ENCODE measurements at places on chromosomes 4 and X.

- DNase-seq = no peak
These were observed 7.2 kb downstream of the ARHGAP24 start for GRCh38 chr4:85482010-85482738.

DNA sequence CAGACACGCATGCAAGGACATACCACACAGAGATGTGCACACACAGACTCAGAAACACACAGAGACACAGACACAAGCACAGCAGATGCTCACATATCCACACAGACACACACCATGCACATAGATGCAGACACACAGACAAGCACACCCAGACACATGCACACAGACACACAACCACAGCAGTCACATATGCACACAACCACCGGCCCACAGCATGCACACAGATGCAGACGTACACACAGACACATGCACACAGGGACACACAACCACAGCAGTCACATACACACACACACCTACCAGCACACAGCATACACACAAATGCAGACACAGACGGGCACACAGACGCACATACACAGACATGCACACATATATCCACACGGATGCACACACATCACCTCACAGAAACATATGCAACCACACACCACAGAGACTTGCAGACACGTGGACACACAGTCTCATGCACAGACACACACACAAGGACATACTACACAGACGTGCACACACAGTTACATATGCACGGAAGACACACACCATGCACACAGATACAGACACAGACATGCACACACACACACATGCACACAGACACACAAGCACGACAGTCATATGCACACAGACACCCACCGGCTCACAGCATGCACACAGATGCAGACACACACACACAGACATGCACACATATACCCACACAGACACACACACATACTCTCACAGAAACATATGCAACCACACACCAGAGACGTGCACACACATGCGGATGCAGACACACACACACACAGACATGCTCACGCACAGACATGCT lies 25.2 kb upstream of the SLC25A6 start:
- no peak for DNase-seq

GRCh38 chr4:16075975-16076757 lies 7.7 kb downstream of the PROM1 start:
- DNase-seq = no peak

DNA sequence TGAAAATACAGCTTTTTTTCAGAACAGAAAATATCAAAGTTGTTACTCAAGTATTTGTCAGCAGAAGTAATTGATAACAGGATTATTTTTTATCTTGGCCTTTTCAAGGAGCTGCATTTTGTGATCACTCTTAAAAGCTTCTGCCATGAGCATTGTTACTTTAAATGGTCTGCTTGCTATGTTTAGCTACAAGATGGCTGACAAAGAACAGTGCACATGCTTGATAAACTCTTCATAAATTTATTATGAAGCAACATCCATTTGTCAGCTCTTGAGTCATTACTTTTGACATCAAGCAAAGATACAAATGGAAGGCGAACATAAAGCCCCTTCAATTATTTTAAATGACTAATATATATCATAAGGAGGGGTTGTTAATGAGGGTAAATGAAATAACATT lies 205.4 kb upstream of the RPS6KA3 start:
- no peak for DNase-seq

- DNase-seq = peak; percentile 36
These were observed 48.6 kb downstream of the RPGR start for GRCh38 chrX:38278682-38279081.

GRCh38 chr4:102500352-102500695 lies 835 bp upstream of the NFKB1 start:
- no peak for DNase-seq

DNA sequence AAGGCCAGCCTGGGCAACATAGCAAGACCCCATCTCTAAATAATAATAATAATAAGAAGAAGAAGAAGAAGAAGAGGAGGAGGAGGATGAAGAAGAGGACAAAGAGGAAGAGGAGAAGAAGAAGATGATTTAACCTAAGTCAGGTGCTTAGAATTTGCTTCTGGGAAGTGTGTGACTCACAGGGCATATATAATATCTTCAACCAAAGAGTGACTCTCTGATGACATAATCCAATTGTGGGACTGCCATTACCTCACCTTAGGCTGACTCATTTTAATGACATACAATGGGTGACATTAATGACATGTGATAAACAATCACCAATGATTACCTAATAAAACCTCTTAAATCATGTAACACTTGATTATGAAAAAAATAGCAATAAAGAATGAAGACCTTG lies 32.7 kb upstream of the MBTPS2 start:
- peak; percentile 2 for DNase-seq

- DNase-seq = peak; percentile 75
These were observed 8.9 kb downstream of the FAT4 start for GRCh38 chr4:125323654-125324053.

DNA sequence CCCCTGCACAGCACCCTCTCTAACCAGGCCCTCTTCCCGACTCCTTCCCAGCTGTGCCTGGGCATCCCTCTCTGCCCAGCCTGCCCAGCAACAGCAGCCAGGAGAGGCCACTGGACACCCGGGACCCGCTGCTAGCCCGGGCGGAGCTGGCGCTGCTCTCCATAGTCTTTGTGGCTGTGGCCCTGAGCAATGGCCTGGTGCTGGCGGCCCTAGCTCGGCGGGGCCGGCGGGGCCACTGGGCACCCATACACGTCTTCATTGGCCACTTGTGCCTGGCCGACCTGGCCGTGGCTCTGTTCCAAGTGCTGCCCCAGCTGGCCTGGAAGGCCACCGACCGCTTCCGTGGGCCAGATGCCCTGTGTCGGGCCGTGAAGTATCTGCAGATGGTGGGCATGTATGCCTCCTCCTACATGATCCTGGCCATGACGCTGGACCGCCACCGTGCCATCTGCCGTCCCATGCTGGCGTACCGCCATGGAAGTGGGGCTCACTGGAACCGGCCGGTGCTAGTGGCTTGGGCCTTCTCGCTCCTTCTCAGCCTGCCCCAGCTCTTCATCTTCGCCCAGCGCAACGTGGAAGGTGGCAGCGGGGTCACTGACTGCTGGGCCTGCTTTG lies 1.1 kb downstream of the AVPR2 start:
- no peak for DNase-seq

DNA sequence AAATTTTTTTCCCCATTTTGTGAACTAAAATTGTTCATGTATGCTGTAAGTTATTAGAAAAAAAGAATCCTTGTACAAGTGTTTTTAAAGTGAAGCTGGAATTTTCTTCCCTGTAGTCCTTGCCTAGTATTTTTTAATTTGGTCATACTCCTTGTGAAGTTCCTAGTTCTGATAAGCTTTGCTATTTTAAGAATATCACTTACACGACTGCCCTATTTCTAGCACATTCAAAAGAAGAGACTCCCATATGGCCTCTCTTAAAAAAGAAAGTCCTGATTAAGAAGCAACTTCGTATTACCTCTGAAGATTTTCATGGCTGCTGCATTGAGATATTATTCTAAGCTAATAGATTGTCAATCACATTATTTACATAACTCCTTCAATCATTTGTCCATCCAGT lies 87.2 kb downstream of the KLHL8 start:
- DNase-seq = no peak

GRCh38 chr4:189069772-189070171 lies 870.9 kb upstream of the FRG1 start:
- DNase-seq = peak; percentile 55

GRCh38 chr4:73222466-73223257 lies 35.9 kb downstream of the ANKRD17 start:
- DNase-seq = peak; percentile 93

DNA sequence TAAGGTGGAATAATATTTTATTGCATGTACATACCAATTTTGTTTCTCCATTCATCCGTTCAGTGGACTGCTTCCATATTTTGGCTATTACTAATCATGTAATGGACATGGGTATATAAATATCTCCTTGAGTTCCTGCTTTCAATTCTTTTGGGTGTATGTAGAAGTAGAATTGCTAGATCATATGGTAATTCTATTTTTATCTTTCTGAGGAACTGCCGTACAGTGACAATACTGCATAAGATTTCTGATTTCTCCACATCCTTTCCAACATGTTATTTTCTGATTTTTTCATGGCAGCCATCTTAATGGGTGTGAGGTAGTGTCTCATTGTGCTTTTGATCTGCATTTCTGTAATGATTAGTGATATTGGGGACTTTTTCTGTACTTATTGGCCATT lies 19.2 kb downstream of the ALPK1 start:
- DNase-seq = no peak

DNA sequence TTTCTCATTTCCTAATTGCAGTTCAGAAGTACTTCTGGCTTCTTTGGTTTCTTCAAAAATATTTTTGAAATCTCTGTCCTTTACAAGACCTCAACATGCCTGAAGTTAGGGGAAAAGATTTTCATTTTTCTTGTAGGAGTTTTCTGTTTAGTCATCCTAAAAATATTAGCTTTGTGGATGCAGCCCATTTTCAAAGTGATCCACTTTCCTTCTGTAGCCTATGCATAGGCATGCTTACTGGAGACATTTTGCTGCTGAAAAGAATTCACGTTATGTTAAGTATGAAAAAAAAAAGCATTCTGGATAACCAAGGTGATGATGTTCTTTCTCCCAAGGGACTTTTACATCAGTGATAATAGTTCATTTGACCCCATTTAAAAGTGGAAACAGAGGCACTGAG lies 245.6 kb downstream of the THOC2 start:
- peak; percentile 68 for DNase-seq

GRCh38 chrX:150610043-150610442 lies 41.6 kb downstream of the MTM1 start:
- no peak for DNase-seq

- peak; percentile 53 for DNase-seq
These were observed 127.8 kb downstream of the UBE2K start for GRCh38 chr4:39825741-39826231.

DNA sequence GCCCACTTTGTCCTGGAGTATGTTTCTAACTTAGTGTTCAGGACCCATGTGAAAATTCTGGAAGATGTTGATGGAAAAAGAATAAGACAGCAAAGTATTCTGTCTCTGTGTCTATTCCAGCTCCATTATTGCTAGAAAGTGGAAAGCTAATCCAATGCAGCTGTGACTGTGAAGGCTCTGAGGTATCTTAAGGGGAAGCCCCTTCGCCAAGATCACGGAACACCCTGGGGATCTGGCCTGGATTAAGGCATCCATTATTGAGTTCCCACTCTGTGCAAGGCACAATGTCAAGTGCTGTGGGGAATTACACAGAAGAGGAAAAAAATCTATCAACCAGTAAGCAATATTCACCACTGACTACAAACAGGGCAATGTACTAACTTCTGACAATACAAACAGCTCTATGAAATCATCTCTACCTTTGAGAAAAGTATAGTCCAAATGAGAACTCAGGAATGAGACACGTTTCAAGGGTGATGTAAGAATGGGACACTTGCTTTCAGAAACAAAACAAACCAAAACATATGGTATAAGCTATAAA lies 222.1 kb downstream of the LDB2 start:
- no peak for DNase-seq

- no peak for DNase-seq
These were observed 355 bp downstream of the SCML1 start for GRCh38 chrX:17737710-17737985.

DNA sequence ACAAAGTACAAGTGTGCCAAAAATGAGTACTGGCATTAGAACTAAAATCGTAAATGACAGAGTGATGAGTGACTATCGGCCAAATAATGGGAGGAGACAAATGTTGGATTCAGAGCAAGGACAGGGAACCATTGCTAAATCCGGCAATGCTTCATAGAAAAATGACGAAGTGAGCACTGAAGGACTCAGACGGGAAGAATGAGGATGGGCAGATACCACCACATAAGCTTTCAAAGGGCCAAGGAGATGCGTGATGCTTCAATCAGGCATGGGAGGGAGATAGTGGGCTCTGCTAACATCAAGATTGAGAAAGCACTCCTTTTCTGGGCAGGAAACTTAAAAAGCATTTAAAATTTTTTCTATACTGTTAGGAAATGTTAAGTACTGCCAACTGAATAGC lies 21.6 kb downstream of the RBBP7 start:
- no peak for DNase-seq

- no peak for DNase-seq
These were observed 13.7 kb upstream of the TMPRSS11B start for GRCh38 chr4:68259191-68259590.

- peak; percentile 36 for DNase-seq
These were observed 51.7 kb upstream of the MMAA start for GRCh38 chr4:145567516-145567915.

DNA sequence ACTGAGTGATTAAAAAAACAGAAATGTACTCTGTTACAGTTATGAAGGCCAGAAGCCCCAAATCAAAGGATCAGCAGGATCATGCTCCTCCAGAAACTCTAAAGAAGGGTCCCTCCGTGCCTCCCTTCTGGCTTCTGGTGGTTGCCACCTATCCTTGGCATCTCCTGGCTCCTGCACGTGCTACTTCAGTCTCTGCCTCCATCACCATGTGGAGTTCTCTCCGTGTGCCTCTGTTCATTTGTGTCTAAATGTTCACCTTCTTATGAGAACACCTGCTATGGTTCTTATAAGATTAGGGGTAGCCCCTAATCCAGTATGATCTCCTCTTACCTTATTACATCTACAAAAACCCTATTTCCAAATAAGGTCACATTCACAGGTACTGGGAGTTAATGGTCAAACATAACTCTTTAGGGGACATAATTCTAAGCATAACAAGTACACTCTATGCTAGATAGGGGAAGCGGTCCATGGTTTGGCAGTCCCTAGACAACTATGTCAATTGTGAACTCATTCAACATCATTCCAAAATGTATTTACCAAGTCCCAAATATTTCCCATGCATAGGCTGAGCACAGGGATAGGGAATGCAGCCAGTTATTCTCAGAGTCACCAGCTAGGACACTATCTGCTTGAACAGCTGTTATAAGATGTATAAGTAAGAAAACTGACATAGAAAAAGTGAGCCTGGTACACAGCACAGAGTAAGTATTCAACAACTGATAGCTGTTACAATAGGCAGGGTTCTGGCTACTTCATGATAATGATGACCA lies 295.5 kb upstream of the BOD1L1 start:
- no peak for DNase-seq

- no peak for DNase-seq
These were observed 139.2 kb downstream of the HDX start for GRCh38 chrX:84363051-84363450.

- DNase-seq = no peak
These were observed 24.0 kb downstream of the NAP1L3 start for GRCh38 chrX:93649381-93649780.

- peak; percentile 33 for DNase-seq
These were observed 80.3 kb downstream of the LNX1 start for GRCh38 chr4:53511014-53511413.

GRCh38 chr4:114601304-114602052 lies 2.9 kb downstream of the UGT8 start:
- no peak for DNase-seq

DNA sequence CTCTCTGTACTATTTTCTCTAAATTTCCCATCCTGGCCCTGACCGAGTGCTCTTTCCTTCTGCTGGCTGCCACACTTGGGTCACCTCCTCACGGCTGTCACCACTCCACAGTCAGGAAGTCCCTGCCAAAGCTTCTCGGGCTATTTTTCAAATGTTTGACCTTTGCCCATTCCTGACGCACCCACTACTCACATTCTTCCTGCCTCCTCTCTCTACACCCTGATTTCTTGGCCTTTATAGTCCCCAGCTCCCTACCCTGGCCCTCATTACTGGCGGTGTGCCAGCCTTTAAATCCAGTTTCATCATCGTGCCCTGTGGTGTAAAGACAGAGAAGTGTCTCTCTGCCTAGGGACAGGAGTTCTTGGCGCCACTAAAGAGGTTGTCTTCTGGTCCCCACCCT lies 46.4 kb upstream of the GATB start:
- peak; percentile 17 for DNase-seq

All from fibroblast of skin of right biceps (primary cell).